ENCODE measurements at places on chromosomes 1 and 21. TPM values are rescaled to one million over a fixed set of nuclear protein-coding genes. Genes with fewer than 3 reads are reported as not detected.

The ICOSLG gene
- total RNA-seq: 1.7 TPM

- no peak for DNase-seq
Measured at GRCh38 chr1:167161762-167162161, 58.9 kb upstream of the POU2F1 start.

The GPR61 gene
- not detected for total RNA-seq

DNA sequence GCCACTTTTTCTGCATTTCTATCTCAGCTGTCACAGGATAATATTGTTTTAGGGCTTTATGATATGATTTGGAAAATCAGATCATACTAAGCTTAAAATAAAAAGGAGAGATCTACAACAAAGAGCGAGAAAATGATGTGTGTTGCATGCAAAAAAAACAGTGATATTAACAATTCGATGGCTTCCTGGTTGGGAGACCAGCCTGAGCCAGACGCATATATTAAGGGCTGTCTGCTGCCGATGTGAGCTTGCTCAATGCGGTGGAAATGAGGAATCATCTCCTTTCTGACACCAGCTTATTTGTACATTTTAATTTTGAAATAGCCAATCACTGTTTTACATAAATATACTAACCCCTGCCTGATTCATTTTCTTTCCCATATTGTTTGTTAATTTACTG is 862.6 kb downstream of the USP25 start:
- no peak for DNase-seq

All from omental fat pad (tissue), 4 donors.